ENCODE measurements at places on chromosomes 3 and 15.

GRCh38 chr15:67174864-67175573 is 79.4 kb downstream of the AAGAB start:
- DNase-seq: no peak

DNA sequence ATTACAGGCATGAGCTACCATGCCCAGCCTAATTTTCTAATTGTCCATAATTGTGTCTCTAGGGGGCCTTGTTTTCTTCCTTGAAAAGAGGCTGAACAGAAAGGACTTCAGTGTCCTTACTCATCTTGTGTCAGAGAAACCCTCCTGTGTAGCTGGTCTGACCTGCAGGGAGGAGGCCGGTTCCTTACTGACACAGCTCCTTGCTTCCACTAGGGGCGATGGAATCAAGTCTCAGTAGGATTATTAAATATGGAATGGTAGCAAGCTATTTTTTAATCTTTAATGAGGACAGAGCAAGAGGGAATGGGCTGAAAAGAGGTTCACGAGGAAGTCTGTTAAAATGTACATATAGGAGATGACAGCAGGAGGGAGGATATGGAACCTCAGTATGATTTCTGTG is 8.6 kb downstream of the LPCAT4 start:
- DNase-seq: no peak

DNA sequence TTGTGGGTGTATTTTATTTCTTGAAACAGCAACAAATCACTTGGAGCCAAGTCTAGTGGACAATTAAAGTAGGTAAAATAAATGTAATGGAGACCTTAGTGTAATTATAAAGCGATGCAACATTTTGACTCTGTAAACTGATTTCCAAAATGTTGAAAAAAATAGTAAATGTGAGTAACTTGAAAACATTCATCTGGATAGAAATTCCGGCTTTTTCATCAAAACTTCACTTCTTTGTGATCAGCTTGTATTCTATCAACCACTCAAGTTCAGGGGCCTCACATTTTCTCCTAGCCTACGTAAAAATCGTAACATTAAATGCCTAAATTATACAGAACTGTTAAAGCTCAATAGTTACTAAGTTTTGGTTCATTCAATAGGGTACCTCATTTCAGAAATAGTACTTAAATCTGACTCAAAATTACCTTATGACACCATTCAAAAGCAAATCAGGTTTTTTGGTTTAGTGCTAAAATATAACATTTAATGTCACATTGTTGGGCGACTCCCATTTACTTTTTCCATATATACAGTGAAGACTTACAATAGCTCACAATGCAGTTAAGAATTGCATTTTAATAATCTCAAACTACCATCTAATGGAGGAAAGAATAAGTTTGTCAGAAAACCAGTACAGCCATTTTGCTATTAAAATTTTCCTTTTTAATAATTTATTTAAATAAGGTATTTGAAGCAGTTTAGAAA is 12.7 kb downstream of the CCNL1 start:
- DNase-seq: no peak

- DNase-seq: peak; percentile 70
Observed at GRCh38 chr3:66938338-66938963, 59.7 kb upstream of the KBTBD8 start.

GRCh38 chr3:64828276-64828675 is 140.5 kb upstream of the ADAMTS9 start:
- no peak for DNase-seq

Measured in retina (tissue), 1 donor.